ENCODE measurements at places on chromosomes 1 and 21. TPM values are rescaled to one million over a fixed set of nuclear protein-coding genes. Genes with fewer than 3 reads are reported as not detected.

The PPIAL4G gene
- total RNA-seq: not detected

The PDC gene
- not detected for total RNA-seq

The ESRRG gene
- not detected for total RNA-seq

The IL23R gene
- not detected for total RNA-seq

The SLC6A9 gene
- total RNA-seq: 13.2 TPM

The PROX1 gene
- total RNA-seq: 0.32 TPM

The LMOD1 gene
- total RNA-seq: not detected

The TMEM61 gene
- total RNA-seq: 0.99 TPM

The EFNA3 gene
- total RNA-seq: 13.0 TPM

The PTGS2 gene
- total RNA-seq: 3.5 TPM

The ZNF683 gene
- not detected for total RNA-seq

The SGIP1 gene
- not detected for total RNA-seq

The BARHL2 gene
- total RNA-seq: not detected
